ENCODE measurements at places on chromosomes 3 and 15. TPM values are rescaled to one million over a fixed set of nuclear protein-coding genes. Genes with fewer than 3 reads are reported as not detected.

- DNase-seq = no peak
Observed at GRCh38 chr3:81291586-81291985, 469.9 kb downstream of the GBE1 start.

DNA sequence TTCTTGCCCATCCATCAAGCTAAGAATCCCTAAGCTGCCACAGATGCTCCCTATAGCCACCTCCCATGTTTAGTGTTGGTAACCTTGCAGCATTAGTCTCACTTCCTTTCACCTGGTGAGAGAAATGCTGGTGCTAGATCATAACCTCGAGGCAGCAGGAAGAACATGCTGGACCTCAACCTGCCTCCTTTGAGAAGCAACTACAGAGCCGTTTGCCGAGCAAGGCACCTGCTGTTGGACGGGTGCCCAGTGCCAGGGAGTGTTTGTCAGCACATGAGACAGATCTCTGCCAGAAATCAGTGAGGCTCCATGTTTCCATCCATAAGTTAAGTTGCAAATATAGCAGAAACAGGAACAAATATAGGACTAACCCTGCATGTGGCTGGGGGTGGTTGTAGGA lies 955.7 kb downstream of the TUSC7 start:
- DNase-seq = peak; percentile 55

Gene CFAP91
- 9.2 TPM for polyA plus RNA-seq

Gene TMEM212
- polyA plus RNA-seq = not detected

Gene FGD5
- 2.6 TPM for polyA plus RNA-seq

DNA sequence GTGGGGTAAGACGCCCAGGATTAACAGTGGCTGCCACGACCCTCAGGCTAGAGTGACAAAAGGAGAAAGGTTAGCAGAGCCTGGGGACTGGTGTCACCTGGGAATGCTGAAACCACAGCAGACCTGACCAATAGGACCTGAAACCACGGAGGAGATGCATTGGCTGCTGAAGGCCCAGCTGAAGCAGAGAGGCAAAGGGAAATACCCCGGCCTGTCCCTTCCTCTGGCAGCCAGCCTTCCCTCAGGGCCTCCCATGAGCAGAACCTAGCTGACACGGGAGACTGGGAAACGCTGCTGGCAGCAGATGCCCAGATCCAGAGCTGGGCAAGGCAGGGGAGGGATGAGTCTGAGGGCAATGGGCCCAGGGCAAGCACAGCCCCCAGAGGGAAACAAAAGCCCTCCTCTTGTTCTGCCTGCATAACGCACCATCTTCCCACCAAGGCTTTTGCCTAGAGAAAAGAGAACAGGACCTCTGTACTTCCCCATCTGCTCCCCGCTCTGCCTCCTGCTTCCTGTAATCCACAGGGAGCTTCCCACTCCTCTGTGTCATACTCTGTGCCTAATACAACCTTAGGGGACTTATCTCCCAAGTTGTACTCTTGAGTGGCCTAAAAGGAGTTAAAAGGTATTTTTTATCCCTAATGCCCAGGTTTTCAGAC lies 216.2 kb downstream of the ABHD5 start:
- DNase-seq = no peak

Gene RTP1
- polyA plus RNA-seq = not detected

DNA sequence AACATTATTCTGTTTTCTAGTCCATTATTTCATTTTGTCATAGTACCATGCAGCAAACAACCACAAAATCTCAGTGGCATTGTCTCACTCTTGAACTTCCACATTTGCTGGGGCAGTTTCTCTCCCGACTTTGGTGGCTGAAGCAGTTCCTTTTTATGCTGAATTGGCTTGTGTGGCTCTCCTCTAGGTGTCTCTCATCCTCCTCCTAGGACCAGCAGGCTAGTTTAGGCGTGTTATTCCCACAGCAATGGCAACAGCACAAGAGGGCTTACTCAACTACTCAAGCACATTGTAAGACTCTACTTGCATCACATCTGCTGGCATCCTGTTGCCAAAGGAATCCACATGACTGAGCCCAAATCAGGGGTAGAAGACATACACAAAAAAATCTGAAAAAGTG lies 201.8 kb upstream of the KCNH8 start:
- no peak for DNase-seq

Gene TIGIT
- polyA plus RNA-seq = 0.05 TPM

GRCh38 chr3:55077726-55078125 lies 149.9 kb upstream of the LRTM1 start:
- DNase-seq = no peak

GRCh38 chr3:65951836-65952505 lies 86.7 kb downstream of the MAGI1 start:
- no peak for DNase-seq

DNA sequence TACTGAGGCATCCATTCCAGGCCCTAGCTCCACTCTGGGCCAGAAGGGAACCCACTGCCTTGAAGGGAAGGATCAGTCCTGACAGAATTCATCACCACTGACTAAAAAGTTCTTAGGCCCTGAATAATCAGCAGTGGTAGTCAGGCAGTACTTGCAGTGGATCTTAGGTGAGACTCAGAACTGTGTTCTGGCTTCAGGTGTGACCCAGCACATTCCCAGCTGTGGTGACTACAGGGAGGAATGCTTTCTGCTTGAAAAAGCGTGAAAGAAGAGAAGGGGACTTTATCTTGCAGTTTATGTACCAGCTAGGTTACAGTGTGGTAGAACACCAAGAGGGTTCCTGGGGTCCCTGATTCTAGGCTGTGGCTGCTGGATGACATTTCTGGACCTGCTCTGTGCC lies 24.9 kb upstream of the AADACL2 start:
- no peak for DNase-seq

Gene ARHGEF26
- polyA plus RNA-seq = 5.2 TPM

DNA sequence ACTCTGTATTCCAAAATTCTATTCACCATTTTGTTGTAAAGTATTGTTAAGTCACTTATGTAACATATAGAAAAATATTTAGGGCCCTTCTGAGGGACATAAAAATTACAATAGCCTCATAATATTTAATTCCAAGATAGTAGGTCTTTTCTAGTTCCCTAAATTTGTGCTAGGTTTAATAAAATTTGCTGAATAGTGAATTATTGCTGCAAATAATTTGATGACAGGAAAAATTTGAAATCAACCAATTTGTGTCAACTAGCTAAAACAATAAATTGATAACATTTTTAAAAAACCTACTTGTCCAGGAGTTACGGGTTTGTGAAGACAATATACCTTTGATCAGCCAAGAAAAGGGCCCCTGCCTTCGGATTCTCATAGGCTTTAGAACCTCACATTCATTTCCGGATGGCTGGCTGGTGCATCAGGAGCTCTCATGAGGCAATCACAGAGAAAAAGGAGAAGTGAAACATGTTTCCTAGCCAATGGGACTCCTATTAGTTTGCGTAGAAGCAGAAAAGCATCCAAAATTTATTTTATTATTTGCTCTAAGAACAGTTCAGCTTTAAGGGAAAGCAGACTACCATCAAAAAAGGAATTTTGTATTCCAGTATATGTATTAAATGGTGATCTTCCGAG lies 177.2 kb downstream of the LRRC3B start:
- no peak for DNase-seq

Gene HRG
- not detected for polyA plus RNA-seq

- DNase-seq = no peak
Observed at GRCh38 chr3:53799338-53799865, 46.8 kb downstream of the CHDH start.

GRCh38 chr3:141478139-141478538 lies 8.7 kb upstream of the RASA2 start:
- DNase-seq = no peak
